Fibroblast of skin of left quadriceps (primary cell): ENCODE measurements at places on chromosomes 6 and 20.

DNA sequence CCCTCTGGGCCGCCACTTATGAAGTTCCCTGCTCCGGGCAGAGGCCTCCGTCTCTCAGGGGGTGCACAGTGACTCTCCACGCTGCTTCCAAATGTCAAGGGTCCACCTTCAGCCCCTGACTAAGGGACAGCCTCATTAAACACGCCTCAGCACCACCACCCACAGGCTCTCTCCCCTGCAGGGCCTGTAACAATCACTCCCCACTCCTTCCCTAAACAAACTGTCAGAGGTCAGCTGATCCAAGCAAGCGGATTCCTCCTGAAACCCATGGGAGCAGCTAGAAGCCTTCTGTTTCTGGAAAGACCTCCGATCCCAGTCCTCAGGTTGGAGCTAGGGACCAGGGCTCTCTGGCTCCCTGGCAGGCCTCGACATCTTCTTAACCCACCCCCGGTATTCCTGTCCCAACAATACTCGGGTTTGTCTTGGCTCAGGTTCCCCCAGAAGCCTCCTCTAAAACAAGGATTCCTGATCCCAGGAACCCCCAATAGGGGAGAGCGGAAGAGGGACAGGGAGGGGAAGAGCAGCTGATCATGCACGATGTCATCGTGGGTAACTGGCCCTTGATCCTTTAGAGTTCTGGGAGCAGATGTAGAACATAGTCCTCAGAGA lies 181.0 kb downstream of the ZNF217 start:
- DNase-seq: no peak

DNA sequence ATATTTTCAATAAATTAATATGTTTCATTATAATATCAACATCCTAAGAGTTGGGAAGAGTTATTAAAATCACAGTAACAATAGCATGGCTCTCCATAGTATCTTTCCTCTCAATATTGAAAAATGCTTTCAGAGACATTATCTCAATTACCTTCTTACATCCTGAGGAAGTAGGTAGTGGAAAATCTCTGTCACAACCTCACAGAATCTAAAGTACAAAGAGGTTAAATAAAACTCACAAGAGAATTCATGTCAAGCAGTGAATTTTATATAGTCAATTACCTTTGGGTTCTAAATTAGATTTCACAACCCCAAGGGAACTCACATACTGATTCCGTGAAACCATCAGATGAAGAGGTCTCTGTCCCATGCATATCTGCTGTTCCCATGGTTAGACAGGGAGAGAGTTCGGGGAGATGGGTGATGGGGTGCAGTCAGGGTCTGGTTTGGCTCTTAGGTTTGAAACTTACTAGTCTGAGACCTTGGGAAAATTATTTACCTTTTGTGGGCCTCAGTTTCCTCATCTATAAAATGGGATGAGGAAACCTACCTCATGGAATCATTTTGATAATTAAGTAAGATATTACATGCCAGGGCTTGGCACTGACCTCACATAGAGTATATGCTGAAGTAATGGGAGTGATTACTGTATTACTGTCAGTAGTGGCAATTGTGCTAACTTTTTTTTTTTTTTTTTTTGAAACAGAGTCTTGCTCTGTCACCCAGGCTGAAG lies 74.0 kb upstream of the SNX9 start:
- no peak for DNase-seq

GRCh38 chr6:168221000-168221399 lies 98.6 kb downstream of the DACT2 start:
- no peak for DNase-seq

- DNase-seq: no peak
Measured at GRCh38 chr6:32047855-32048766, 9.9 kb downstream of the CYP21A2 start.

DNA sequence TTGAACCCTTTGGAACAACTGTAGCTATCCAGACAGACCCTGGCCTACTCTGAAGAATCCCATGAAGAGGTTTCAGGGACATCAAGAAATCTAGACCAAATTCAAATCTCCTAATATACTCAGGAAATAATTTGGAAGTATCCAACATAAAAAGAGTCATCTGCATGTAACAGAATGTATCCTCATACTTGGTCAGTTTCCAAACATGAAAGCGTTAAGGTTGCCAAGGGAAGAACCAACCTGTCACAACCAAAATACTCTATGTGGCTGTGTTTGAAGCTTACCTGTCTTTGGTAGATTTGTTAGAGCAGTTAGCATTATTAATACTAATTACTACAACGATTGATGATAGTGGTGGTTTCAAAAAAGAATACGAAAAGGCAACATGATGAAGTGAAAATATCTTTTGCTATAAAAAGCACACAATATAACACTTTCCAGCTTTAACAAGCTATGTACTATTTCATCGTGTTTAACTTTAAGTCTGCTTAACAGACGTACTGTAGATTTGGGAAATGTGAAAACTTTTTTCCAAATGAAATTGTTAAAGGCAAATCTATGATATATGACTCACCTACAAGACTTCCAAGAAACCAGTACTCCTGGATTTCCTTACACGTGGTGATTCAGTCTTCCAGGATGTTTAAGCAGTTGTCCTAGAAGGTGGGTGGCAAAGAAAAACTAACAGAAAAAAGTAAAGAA lies 46.6 kb upstream of the ENPP1 start:
- DNase-seq: no peak

DNA sequence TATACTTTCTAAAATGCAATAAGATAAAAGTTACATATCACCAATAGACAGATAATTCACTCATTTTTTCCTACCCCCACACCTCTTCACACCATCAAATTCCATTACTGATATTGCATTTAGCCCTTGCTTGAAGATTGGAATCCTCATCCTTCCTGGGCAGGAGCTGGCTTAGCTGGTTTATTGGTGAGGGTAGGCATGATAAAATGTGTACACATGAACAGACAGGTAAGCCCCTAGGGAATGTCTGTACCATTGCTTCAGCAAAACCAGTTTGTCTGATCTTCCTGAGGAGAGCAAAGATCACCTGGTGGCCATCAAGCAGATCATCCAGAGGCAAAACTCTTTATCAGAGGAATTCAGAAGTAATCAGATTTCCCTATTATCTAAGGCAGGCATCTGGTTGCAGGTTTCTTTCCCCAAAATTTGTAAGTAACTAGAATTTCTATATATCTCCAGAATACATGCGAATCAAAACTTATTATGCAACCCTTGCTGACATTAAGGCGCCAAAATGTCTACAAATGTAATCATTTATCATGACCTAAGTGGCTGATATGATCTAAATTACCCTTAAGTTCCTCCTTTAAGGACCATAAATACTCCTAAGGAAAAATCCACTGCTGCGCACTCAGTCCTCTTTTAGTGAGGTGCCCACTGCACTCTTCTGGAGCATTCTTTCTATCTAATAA lies 6.6 kb upstream of the FABP7 start:
- no peak for DNase-seq

- DNase-seq: peak; percentile 82
Measured at GRCh38 chr20:49989234-49990065, 6.7 kb downstream of the SNAI1 start.
